ENCODE measurements at places on chromosomes 6 and 20. TPM values are rescaled to one million over a fixed set of nuclear protein-coding genes. Genes with fewer than 3 reads are reported as not detected.

The DEFB124 gene
- not detected for total RNA-seq

The CCR6 gene
- total RNA-seq, result not detected

The ENPP5 gene
- total RNA-seq, result 1.5 TPM

The PRDM13 gene
- total RNA-seq, result not detected

The ENPP3 gene
- not detected for total RNA-seq

The SLC12A5 gene
- total RNA-seq, result 0.76 TPM

The SEMG1 gene
- not detected for total RNA-seq

The DDX43 gene
- 1.6 TPM for total RNA-seq

The HCRTR2 gene
- not detected for total RNA-seq

The SLC35F1 gene
- total RNA-seq, result not detected

The RBCK1 gene
- 417 TPM for total RNA-seq

The CDKAL1 gene
- 8.7 TPM for total RNA-seq

The C6orf15 gene
- 0.16 TPM for total RNA-seq

The SALL4 gene
- not detected for total RNA-seq

The CCM2L gene
- total RNA-seq, result not detected

Data from hair follicular keratinocyte (primary cell).